Activated naive CD4-positive, alpha-beta T cell treated with anti-CD3 and anti-CD28 coated beads for 36 hours (primary cell): ENCODE measurements at places on chromosomes 6 and 20.

DNA sequence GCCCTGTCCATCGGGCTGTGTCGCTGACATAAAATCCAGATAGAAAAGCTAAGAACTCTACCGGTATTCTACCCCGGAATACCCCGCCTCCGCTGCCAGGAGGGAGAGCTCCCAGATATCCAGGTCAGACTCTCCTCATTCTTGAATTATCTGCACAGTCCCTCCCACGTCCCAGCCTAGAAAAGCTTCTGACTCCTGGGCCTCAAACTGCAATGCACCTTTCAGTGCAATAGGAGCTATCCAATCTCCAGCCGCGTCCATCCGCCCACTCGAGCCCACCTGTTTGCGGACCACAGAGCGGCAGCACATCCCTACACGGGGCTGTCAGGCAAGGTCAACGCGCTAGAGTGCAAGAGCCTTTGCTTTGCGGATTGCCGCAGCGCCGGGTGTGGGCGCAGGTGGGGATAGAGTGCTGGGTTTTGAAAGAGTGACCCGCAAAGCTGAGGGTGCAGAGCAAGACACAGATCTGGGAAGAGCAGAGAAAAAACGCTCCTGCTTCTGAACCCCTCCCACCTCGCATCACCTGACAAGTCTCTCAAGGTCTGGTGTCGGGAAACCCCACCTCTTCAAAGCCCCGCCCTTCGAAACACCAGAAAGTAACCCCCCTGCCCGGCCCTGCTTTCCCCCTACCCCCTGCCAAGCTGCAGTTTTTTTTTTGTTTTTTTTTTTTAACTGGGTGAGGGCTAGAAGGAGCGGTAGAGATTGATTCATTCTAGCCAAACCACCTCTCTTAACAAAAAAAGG, 1.3 kb downstream of the TAPBP start:
- peak; percentile 92 for DNase-seq

DNA sequence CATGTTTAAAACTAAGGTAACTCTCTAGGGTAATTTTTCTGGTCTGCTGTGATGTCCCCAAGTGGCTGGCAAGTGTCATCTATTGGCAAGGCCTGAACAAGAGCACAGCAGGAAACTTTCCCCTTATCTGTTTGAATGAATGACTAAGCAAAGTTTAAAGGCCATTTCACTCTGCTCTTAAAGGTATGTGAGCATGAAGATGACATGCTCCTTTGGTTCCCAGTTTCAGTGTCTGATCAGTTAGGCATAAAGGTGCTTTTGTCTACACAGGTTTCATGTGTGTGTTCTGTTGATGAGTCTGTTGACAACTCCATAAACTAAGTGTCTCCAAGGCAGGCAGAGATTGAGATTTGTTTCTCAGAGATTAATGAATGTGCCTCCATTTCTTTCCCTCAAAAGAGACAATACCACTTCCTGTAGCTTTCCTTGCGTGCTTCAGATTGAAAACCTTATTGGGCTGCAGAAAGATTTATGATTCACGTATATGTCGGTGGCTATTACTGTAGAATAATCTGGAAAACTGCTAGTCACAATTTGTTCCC, 83.9 kb downstream of the MAP3K7 start:
- DNase-seq: no peak

DNA sequence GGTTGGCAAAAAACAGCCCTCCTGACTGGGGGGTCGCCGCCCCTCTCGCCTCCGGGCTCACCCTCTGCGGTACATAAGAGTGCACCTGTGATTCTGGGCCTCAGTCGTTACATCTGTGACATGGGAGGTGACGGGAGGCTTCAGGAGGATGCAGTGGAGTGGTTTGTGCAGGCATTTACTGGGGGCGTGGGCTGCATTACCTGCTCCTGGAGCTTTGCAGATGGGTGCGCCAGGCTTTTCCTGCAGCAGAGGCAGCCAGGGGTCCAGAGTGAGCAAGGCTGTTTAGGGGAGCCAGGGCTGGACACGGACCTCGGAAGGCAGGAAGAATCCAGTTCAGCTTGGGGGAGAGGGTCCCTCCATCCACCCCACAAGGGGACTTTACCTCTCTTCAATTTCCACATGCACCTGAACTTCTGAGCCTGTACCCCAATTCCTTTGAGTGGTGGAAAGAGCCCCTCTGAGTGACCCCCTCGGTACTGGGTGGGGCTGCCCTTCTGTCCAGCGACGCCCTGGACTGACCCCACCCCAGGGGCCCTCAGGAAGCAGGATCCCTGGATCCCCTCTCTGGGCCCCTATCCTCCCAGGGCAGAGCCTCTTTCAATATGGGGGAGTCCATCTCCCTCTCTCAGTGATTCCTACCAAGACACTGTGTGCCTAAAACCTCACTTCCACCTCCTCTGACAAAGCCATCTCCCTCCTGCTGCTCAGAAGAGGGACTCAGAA, 134.0 kb downstream of the TAF4 start:
- no peak for DNase-seq

GRCh38 chr6:72654071-72654621, 32.3 kb downstream of the KCNQ5 start:
- DNase-seq: no peak

GRCh38 chr20:34639755-34640222, 37.1 kb downstream of the PIGU start:
- no peak for DNase-seq

GRCh38 chr6:100171533-100172321, 177.7 kb upstream of the MCHR2 start:
- no peak for DNase-seq

DNA sequence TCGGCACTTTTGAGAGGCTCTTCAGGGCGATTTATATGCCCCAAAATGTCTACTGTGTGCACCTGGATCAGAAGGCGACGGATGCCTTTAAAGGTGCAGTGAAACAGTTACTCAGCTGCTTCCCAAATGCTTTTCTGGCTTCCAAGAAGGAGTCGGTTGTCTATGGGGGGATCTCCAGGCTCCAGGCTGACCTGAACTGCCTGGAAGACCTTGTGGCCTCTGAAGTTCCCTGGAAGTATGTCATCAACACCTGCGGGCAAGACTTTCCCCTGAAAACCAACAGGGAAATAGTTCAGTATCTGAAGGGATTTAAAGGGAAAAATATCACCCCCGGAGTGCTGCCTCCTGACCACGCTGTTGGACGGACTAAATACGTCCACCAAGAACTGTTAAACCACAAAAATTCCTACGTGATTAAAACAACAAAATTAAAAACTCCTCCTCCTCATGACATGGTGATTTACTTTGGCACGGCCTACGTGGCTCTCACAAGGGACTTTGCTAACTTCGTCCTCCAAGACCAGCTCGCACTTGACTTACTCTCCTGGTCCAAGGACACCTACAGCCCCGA, 8.2 kb downstream of the GCNT2 start:
- no peak for DNase-seq

GRCh38 chr6:33983721-33984465, 162.0 kb downstream of the GRM4 start:
- DNase-seq: no peak

DNA sequence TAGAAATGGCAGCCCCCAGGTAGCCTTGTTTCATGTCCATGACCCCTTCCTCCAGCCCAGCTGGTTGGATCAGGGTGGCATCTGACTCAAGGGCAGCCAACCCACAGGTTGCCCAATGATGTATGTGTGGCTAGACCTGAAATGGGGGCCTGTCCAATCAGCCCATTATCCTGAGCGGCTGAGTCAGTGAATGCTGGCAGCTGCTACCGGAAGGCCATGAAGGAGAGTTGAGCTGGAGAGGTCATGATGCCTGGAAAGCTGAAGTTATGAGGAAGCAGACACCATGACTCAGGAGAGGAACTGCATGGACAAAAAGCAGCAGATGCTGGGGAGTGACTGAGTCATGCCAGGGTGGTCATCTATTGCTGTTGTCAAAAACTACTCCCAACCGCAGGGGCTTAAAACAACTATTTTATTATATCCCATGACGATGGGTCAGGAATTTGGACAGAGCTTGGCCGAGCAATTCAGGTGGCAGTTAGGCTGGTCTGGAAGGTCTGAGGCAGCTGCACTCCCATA, 67.3 kb downstream of the MDGA1 start:
- DNase-seq: no peak

GRCh38 chr6:131636880-131637792, at the start of gene ENPP3:
Gene ENPP3 (plus strand): TSS chr6:131637302. CDS start chr6:131637385, 83 bp downstream.
- DNase-seq: no peak

DNA sequence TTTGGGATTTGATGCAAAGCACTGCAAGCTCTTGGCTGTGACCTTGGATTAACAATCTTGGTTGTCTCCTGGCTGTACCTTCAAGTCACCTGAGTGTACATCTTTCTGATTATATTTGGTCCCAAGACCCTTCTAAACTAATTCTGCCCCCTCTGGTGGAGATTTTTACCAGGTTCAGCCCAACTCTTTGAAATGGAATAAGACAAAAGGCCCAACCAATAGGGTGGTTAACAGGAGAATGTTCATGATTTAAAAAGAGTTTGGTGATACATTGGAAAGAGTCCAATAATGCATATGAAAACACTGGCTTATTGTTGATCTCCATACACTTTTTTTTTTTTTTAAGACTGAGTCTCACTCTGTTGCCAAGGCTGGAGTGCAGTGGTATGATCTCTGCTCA, 77.5 kb upstream of the CD83 start:
- DNase-seq: no peak

- DNase-seq: peak; percentile 88
Measured at GRCh38 chr6:134436281-134436815, 118.4 kb upstream of the SGK1 start.

GRCh38 chr20:59804347-59804746, 129.1 kb downstream of the SYCP2 start:
- no peak for DNase-seq

GRCh38 chr6:42514745-42515144, 49.1 kb upstream of the UBR2 start:
- no peak for DNase-seq

DNA sequence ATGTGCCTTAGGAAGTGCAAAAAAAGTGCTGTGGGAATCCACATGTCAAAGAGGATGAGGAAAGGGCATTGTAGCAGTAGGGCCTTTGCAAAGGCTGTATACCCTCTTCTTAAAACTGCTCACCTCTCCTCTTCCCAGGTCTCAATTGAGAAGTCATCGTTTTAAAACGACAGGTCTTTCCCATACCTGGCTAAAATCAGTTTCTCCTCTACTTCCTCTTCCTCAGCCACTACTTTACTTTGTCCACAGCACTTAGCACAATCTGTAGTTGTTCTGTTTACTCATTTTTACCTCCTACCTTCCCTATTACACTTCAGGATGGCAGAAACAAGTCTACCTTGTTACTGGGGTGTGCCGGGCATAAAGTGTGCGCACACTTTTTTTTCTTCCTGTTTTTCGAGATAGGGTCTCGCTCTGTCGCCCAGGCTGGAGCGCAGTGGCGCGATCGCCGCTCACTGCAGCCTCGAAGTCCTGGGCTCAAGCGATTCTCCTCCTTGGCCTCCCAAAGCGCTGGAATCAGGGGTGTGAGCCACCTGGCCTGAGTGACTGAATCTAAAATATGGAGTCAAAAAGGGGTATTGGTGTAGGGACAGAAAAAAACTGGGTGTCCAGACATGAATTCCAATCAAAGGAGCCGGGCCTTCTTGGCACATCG, 9.8 kb upstream of the ELOVL5 start:
- no peak for DNase-seq

GRCh38 chr20:52524861-52525260, 333.3 kb upstream of the ZFP64 start:
- no peak for DNase-seq

GRCh38 chr6:2576499-2576898, 174.2 kb downstream of the MYLK4 start:
- DNase-seq: no peak

- DNase-seq: no peak
Measured at GRCh38 chr20:17636523-17637412, 45.3 kb downstream of the RRBP1 start.

DNA sequence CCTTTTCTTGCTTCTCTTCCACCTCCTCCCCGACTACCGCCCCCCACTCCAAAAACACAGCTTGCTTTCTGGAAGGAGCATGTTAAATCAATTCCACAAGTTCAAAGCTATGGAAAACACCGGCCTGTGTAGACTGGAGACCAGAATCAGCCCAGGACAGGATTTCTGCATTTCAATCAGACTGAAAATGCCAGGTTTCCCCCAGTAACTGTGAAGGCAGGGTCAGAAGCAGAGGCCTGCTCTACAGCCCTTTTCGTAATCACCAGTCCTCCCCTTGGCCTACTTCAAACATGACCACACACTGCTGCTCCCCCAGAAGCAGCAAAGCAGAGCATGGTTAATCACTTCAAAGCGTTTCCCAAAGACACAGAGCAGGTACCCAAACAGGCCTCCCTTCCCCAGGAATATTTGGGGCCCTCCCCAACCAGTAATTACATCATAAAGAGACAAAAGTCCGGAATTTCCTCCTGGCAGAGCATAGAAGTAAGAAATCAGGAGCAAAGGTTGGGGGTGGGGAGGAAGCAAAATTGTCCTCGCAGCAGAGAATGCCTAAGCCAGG, 38.4 kb downstream of the ZMYND8 start:
- DNase-seq: no peak

DNA sequence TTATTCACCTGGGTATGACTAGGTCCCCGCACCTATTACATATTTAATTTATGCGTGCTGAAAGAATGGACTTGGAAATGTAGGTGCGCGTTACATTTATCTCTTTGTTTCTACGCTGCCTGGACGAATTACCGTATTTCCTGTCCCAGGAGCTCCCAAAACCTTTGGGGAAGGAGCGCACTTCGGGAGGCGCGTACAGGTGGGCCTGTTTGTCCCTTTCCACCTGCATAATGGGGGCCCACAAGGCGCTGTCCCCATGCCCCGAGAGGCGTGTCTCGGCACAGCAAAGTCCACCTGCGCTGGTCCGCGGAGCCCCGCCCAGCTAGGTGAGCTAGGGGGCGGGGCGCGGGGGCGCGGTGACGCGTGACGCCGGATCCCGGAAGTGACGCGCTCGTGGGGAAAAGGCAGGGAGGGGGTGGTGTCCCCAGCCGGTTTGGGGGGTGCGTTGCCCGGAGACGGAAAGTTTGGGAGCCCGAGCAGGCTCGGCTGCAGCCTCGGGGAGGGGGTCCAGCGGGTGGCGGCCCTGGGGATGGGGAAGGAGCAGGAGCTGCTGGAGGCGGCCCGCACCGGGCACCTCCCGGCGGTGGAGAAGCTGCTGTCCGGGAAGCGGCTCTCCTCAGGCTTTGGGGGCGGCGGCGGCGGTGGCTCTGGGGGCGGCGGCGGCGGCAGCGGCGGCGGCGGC, at the start of gene ANKS1A:
Gene ANKS1A (plus strand): TSS at position 382 of the 682 bp plus-strand sequence. CDS start 148 bp downstream, at position 530.
- peak; percentile 90 for DNase-seq
